ENCODE measurements at places on chromosomes 6 and 20.

DNA sequence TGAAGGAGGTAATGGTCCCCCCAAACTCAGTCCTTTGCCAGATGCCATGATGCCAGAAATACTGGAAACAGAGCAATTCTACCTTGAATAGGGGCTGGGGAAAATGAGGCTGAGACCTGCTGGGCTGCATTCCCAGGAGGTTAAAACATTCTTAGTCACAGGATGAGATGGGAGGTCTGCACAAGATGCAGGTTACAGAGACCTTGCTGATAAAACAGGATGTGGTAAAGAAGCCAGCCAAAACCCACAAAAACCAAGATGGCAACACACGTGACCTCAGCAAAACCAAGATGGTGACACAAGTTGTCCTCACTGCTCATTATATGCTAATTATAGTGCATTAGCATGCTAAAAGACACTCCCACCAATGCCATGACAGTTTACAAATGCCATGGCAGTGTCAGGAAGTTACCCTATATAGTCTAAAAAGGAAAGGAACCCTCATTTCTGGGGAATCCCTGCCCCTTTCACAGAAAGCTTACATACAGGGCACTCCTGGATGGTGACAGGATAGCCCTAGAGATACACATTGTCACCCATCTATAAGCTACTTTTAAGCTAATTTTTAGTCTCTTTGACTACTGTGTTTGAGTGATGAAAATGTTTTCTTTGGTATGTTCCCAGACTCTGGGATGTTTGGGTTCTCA, 979.7 kb downstream of the TBC1D32 start:
- no peak for DNase-seq

GRCh38 chr20:44217342-44218092, 6.9 kb upstream of the OSER1 start:
- DNase-seq: peak; percentile 62

- no peak for DNase-seq
Measured at GRCh38 chr20:59737073-59737666, 132.8 kb downstream of the PHACTR3 start.

GRCh38 chr6:88810701-88811100, 152.7 kb downstream of the RNGTT start:
- DNase-seq: no peak

DNA sequence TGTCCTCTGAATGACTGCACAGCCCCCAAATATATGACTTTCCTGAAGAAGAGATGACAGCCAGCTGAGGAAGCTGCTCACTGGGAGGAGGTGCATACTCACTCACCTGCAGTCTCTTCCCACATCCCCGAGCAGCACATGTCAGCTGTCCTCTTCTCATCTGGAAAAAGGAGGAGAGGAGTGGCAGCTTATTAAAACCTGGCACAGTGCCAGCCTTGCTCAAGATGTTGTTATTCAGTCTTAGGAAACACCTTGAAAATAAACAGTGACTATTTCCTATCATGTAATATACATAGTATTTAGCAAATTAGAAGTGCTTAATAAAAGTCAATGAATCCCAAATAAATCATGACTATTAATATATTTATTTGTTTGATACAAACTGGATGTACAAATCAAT, 232.9 kb downstream of the EPM2A start:
- no peak for DNase-seq

- DNase-seq: no peak
Measured at GRCh38 chr6:4446982-4447381, 311.6 kb upstream of the ECI2 start.

DNA sequence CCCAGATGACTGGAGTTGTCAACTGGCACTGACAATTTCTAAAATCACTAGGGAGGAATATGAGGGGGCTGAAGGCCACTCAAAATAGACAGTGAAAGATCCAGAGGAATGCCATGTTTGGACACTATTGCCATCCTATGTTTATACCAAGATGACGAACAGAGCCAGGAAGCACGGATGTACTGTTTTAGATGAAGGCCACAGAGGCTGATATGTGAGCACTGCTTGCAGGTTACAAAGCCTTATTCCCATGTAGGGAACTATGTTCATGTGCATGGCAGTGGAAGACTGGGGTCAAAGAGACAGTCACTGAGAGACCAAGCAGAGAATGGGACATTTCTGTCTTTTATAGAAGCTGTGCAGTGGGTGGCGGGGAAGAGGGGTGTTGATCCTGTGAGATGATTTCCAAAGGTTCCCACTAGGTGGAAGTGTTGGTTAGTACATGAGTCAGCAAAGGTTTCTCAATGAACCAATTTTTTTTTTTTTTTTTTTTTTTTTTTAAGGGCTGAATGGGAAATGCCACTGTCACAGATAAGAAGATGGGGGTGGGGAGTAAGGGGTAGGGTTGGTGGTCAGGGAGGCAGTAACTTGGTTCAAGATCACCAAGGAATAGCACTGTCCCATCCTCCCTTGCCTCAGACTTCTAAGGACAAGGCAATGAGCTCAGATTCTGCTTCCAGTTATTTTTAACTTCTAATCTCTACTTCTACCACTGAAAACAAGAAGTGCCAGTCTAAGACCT, 46.7 kb upstream of the MOCS1 start:
- DNase-seq: no peak

- no peak for DNase-seq
Measured at GRCh38 chr6:12233693-12234571, 56.2 kb upstream of the EDN1 start.

DNA sequence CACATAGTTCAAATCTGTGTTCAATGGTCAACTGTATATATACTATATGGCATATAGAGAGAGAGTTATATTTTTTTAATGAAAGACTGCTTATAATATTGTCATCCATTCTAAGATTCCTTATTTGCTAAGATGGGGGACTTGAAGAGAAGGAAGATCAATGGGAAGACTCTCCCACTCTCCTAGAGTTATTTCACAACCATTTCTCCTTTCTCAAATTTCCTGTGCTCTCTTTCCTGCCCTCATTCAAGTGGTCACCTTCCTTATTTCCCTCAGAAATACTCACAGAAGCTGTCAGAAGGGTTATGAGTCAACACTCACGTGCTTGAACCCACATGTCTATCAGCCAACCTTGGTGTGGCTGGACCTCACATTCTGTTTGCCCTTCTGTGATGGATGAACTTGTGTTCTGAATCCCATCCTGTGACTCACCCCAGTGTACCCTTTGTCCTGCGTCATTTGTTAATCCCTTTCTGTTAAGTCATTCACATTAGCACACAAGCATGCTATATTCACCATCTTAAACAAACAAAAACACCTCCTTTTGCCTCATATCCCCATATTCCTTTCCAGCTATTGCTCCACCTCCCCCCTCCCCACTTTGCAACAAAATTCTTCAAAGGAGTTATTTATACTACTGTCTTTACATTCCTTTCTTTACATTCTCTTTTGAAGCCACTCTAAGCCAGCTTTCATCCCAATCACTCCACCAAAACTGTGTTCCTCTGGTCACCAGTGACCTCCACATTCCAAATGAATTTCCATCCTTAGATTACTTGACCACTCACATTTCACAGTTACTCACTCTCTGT, 279.3 kb upstream of the TCF21 start:
- no peak for DNase-seq

DNA sequence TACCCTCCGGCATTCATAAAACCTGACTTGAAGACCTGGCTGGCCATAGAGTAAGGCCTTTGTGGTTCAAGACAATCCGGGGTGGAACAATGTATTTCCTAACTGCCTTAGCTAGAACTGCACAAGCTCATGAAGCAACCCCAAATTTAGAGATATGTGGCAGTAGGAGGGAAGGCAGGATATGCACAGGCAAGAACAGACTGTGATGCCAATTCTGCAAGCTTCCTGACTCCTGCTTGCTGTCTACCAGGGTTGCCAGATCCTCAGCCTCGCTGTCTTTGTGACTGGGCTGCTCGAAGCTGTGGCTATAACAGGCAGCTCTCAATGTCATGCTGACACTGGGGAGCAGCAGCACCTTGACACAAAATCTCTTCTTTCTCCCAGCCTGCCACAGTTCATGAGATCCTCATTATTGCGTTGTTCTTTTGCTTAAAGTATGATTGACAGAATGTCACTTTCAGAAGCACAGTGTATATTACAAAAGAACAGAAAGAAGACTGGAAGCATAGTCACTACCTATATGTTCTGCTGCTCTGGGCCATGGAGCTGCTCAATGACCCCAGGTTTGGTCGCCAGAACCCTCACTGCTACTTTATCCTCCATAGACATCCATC, 18.3 kb upstream of the SHLD1 start:
- DNase-seq: no peak

GRCh38 chr20:44884907-44885391, 556 bp upstream of the YWHAB start:
- DNase-seq: no peak

DNA sequence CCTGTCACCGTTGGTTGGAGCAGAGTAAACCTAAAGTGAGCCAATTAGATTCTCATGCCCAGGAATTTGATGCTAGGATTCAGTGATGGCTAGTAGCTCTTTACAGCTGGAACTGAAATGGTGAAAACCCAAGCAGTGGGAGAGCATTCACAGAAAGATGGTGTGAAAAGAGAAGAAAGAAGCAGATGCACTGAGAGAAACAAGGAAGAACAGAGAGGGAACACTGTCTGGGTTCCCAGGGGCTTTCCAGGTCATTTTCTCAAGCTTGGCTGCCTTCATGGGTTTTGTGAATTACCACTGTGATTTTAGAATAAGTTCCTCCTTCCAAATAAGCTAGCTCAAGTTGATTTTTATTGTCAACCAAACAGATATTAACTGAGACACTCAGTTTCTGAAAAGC, 104.1 kb upstream of the AKIRIN2 start:
- DNase-seq: no peak

DNA sequence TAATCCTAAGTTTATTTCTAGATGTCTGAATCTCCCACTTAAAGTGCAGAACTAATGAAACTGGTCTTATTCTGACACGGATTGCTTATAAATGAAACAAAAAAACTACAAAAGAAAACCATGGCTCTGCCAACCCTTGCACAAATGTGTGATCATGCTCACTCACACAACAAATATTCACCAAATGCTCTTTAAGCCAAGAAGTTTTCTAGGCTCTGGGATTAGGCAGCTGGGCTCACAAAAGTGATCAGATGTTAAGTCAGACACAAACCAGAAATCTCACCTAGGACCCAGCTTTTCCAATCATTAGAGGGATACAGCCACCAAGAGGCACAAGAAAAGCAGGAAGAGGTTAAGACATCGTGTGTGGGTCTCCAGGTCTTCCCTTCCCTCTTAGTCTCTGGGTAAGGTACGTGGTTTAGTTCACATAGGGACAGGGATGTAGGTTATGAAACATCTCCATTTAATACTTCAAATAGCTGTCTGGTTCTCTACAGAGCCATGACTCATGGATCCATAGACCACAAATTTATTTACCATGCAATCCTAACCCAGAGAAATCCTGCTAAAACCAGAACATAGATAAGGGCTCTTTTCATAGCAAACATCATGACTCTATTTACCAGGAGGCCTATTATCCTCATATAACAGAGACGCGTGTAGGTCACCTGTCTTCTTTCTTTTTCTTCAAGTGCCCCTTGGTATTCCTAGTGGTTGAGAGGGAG, 165.2 kb downstream of the WDR27 start:
- DNase-seq: no peak

DNA sequence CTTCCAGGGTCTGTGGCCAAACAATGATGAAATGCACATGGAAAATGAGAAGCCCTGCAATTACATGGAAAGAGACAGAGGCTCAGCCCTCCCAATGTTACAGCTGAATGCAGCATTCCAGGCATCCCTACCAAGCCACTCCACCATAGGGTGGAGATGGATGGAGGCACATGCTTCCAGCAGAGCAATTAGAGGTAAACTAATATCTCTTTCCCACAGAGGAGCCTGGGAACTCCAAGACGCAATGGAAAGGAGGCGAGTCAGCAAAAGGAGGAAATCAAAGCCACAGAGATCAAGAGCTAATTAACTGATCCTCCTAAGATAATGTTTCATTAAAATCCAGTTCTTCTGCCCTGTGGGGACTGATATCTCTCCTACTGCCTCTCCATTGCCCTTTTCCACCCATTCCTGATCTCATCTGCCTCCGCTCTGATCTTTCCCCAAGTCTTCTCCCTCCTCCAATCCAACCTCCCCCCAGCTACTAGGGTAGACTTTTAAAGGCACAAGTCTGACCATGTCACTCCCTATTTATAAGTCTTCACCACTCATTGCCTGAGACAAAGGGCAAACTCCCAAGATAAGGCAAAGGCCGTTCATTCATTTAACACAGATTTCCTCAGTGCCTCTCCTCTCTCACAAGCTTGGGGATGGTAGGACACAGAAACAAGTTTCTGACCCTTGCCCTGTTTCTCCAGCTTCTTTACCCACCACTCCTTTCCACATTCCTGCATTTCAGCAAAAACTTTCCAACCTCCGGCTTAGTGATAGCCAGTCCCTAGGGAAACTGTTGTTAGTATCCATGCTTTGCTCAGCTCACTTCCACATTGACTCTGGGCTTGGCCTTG, 14.3 kb upstream of the KCNB1 start:
- no peak for DNase-seq

- peak; percentile 67 for DNase-seq
Measured at GRCh38 chr6:139323511-139324300, 31.9 kb upstream of the TXLNB start.

DNA sequence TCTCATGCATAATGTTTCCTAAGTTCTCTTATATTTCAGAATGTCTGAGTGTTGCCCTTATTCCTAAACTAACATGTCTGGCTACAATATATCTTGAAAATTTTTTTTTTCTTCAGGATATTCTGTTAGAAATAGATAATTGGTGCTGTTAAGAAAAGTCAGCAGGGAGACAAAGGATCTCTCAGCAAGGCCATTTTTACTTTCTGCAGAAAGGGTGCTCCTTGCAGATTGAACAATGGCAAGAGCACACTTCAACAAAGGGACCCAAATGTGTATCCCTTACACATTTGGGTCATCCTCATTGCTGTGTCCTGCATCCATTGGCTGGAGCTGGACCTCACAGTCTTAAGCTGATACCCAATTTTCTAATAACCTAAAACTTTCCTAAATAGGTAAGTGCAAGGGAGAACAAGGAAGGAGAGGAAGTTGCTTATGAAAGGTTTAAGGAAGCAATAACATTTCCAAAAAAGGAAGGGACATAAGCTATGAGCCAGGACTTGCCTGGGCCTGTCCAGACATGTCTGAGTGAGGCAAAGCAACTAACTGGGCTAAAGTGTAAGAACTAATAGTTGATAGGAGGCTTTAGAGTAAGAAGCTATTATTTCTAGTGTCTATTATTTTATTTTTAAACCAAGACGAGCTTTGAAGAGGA, 429.6 kb downstream of the BCKDHB start:
- no peak for DNase-seq

GRCh38 chr6:135314543-135314942, 133.4 kb downstream of the MYB start:
- no peak for DNase-seq

Measured in stimulated activated CD4-positive, alpha-beta T cell treated with anti-CD3 and anti-CD28 coated beads, Interleukin-4, amount 100 ng/mL, for 1 hour (primary cell).